ENCODE measurements at places on chromosomes 13 and 19. TPM values are rescaled to one million over a fixed set of nuclear protein-coding genes. Genes with fewer than 3 reads are reported as not detected.
A peak's percentile ranks its signal among the peaks of the same experiment; 100 is the strongest.

- no peak for DNase-seq
Measured at GRCh38 chr13:102556806-102557205, 40.0 kb upstream of the TPP2 start.

GRCh38 chr13:97491452-97491851 is 57.5 kb downstream of the RAP2A start:
- no peak for DNase-seq

DNA sequence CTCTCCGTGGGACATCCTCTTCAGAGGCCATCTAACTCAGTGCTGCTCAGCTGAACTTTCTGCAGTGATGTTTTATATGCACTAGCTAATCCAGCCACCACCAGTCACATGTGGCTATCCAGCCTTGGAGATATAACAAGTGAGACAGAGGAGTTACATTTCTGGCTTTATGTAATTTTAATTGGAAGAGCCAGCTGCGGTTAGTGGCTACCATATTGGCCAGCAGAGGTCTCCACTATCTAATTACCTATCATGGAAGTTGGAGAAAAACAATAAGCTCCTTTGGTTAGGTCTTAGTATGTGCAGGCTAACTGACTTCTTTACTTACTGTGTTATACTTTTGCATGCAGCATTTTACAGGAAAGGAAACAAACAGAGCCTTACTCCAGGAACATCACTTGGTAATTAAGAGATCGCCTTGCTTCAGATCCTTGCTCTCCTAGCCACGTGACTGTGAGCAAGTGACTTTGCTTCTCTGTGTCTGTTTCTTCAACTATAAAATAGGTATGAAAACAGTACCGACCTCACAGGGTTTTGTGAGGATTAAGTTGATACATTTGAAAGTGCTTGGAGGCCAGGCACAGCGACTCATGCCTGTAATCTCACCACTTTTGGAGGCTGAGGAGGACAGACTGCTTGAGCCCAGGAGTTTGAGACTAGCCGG is 1.6 kb upstream of the KLK10 start:
- no peak for DNase-seq

- no peak for DNase-seq
Measured at GRCh38 chr19:49896863-49897621, at the start of gene IL4I1. IL4I1 (minus strand) TSS chr19:49896887; CDS start chr19:49896160, 727 bp downstream.

- no peak for DNase-seq
Measured at GRCh38 chr13:32796754-32797153, 210.5 kb downstream of the PDS5B start.

- no peak for DNase-seq
Measured at GRCh38 chr13:51475727-51476501, 23.1 kb upstream of the INTS6 start.

- DNase-seq: no peak
Measured at GRCh38 chr13:68030152-68030809, 800.1 kb upstream of the PCDH9 start.

The HS6ST3 gene
- total RNA-seq: 0.56 TPM

DNA sequence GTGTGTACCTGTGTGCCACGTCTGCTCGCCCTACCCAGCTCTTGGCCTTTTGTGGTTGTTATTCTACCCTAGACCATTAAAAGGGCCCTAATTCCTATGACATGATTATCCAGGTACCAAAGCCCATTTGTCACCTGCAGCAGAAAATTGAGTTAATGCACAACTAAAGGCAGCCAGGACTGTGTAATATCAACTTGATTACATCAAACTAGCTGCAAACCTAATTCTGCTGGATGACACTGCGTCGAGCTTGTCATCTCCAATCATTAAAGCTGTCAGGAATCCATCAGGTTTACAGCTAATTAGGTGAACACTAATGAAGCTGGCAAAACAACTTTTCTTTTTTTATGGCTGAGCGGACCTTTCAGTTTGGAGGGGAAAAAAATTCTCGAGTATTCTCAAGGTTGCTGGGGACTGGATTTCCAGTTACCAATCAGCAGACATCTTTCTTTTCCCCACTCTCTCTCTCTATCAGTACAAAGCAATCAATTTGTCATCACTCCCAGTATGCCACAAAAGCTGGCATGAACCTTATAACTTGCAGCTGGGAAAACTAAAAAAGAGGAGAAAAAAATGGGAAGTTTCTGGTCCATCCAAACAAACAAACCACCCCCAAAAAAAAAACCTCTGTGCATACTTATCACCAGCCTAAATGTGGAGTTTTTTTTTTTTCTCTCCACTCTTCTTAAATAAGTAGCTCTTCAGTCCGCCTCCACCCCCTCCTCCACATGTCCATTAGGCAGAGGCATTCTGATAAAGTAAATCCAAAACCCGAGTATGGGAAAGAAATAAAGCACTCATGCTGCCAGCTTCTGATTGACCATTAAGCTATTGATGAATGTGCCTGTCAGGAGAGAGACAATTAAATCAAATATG is 2.8 kb downstream of the TSHZ3 start:
- DNase-seq: no peak

GRCh38 chr13:82220641-82221040 is 1661.6 kb downstream of the SLITRK1 start:
- no peak for DNase-seq

DNA sequence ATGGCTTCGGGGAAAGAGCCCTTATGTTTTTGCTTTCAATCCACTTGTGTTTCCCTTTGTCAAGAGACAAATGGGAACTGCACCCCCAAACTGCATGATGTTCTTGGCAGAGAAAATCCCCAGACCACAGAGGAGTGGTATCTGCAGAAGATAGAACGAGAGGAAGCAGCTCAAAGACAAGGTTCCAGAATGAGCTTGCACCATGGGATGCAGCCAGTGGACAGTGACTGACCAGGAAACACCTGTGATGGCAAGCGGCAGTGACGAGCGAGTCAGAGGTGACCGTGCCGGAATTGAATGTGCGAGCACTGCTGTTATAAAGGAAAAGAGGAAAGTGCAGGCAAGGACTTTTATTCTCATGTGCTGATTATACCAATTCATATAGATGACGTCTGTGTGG is 46.3 kb downstream of the IRS2 start:
- no peak for DNase-seq

- DNase-seq: peak; percentile 64
Measured at GRCh38 chr19:55484593-55485438, at the start of gene NAT14. NAT14 (plus strand) TSS chr19:55485188; CDS start chr19:55485709, 521 bp downstream.

The SCGB2B2 gene
- total RNA-seq: 0.13 TPM

- DNase-seq: no peak
Measured at GRCh38 chr13:80664950-80665349, 324.0 kb upstream of the SPRY2 start.

DNA sequence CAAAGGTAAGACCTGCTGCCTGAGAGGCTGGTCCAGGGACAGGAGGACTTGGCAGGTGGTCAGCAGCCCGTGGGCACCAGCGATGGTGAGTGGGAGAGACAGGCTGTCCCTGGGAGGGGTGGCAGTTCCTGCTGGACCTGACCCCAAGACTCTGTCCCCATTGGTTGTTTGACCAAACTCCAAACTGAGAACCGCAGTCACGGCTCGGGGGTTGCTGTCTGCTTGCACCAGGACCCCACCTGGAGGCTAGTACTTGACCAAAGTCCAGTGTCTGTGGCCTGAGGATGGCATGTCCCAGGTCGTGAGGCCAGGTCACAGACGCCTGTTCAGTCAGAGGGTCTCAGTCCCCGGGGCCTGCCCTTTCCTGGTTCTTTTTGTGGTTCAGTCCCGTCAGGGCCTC is 9.9 kb upstream of the ZNF14 start:
- no peak for DNase-seq

- DNase-seq: no peak
Measured at GRCh38 chr13:24293746-24294145, 15.6 kb upstream of the C1QTNF9 start.

DNA sequence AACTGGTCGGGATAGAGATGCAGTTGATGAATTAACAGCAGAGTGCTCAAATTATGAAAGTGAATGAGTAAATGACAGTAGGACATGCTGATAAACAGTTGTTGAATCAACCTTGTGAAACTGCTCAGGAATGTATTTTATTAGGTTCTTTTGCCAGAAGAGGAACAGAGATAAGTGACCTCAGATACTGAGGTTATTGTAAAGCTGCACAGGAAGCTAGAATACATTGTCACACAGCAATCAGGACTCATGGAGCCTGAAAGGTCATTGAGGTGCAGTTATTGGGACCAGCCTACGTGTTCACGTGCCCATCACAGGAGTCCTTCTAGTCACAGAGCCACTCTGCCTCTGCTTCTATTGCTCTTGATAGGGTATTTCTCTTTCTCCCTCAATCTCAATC is 47.5 kb upstream of the MED4 start:
- no peak for DNase-seq

The PSG2 gene
- not detected for total RNA-seq

DNA sequence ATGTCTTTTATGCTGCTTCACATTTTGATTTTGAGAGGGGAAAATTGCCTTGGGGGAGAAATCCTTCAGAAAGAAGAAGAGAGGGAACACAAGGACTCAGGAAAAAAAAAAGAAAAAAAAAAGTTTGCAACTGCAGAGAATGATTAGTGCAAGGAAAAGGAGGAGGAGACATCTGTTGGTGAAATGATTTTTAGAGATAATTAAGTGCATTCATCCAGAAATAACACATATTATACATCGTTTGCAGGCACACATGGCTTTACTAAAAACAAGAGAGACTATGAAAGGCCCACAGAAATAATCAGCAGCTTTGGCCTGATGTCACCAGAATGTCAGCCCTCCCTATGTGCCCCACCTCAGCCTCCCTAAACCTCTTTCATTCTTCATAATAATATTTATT is 1058.2 kb downstream of the PCDH9 start:
- DNase-seq: no peak

The ZNF285 gene
- total RNA-seq: 4.9 TPM

The ZNF837 gene
- 0.13 TPM for total RNA-seq

GRCh38 chr19:11541238-11541637 is 2.6 kb downstream of the CNN1 start:
- DNase-seq: no peak

DNA sequence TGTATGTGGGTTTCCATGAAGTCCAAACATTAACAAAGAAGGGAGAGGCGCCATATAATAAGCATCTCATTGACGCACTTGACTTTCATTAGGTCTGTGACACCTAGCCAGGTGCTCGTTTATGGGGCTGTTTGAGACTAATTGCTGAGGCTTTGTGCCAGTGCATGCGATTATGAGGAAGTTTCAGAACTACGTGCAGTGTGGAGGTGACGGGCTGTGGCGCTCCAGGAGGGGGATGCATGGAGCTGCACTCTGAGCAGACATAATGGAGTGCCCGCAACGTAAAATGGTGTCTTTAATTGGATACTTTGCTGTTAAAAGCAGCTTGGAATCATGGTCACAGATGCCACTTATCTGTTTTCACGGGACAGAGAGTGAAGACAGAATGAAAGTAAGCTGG is 223.2 kb downstream of the FGF9 start:
- no peak for DNase-seq

DNA sequence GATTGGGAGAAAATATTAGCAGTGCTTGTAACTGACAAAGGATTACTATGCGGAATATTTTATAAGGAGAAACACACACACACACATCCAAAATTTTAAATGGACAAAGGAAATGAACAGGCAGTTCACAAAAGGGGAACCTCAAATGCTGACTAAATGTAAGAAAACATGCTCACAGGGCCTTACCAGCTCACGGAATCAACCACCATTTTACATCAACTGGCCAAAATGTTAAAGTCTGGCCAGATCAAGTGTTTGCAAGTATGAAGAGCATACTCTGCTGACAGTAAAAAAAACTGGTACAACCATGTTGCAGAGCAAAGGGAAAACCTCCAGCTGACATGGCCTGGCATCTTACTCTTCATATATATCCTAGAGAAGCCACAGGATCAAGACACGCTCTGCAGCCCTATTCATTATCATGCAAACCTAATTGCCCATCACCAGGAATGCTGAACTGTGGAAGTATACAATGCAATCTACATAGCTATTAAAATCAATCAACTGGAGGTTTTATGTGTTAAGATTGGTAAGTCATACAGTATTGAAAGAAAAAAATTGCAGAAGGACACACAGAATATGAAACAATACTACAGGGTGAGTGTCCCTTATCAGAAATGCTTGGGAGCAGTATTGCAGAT is 124.4 kb downstream of the RNF17 start:
- no peak for DNase-seq

The MCF2L gene
- 38.1 TPM for total RNA-seq

DNA sequence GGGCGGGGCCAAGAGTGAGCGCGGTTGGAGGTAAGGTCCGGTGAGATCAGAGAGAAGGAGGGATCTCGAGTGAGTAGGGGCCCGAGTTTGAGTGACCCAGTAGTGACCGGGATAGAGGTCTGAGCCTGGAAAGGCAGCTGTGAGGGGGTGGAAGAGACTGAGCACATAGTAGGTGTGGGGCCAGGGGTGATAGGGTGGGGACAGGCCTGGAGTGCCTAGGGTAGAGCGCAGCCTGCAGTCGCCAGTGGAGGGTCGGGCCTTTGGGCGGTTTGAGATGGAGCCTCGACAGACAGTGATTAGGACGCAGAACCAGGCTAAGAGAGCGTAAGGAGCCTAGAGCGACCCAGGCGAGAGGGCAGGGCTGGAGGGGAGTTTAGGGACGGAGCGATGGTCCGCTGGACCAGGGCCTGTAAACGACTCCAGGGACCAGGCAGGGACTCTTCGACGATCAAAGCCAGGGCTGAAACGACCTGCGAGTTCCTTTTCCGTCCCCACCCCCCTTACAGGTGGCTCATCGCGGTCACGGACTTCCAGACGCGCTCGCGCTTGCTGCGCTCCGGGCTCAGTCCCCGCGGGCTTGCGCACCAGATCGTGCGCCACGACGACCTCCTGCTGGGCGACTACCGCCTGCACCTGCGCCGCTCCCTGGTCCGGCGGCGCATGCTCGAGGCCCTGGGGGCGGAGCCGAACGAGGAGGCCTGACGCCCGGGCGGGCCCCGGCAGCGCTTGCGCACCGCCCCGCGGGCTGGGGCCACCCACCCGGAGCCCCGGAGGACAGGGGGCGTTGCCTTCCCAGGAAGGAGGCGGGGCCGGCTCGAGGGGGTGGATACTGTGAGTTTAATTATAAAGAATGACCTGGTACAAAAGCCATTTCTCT is 9.4 kb downstream of the C19orf81 start:
- DNase-seq: peak; percentile 63

DNA sequence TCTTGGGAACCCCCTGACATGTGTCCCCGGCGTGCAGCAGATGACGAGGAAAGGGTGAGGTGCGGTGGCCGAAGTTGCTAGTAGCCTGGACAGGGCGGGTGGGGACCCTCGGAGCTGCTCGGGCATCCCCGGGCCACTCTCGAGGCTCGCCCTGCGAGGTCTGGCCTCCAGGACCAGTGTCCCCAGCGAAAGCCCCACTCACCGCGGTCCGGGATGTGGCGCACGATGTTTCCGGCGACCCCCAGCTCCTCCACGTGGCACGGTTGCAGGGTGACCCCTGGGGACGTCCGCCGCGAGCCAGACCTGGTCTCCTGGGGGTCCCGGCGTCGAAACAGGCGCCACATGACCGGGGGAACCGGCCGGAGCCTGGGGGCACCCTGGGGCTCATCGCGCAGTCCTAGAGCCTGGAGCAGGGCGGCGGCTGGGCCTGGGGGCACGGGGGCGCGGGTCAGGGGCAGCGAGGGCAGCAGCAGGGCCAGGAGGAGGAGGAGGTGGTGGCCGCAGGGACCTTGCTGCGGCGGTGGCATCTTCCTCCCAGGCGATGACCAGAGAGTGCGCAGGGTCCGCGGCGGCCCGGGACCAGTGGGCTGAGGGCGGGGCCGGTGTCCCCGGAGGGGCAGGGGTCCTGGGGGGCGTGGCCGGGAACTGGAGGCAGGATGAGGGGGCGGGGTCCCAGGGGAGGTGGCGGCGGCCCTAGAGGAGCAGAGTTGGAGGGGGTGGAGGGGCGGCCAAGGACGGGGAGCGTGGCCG is 26.0 kb downstream of the CERS1 start:
- DNase-seq: no peak

The FLT1 gene
- 42.0 TPM for total RNA-seq

GRCh38 chr19:8840708-8841107 is 8.5 kb downstream of the MBD3L1 start:
- no peak for DNase-seq

The CEACAM4 gene
- total RNA-seq: 0.46 TPM

All from Right ventricle myocardium superior (tissue), 1 donor.